Progenitor cell of endocrine pancreas (in vitro differentiated cells): ENCODE measurements at places on chromosomes 2 and 18.

DNA sequence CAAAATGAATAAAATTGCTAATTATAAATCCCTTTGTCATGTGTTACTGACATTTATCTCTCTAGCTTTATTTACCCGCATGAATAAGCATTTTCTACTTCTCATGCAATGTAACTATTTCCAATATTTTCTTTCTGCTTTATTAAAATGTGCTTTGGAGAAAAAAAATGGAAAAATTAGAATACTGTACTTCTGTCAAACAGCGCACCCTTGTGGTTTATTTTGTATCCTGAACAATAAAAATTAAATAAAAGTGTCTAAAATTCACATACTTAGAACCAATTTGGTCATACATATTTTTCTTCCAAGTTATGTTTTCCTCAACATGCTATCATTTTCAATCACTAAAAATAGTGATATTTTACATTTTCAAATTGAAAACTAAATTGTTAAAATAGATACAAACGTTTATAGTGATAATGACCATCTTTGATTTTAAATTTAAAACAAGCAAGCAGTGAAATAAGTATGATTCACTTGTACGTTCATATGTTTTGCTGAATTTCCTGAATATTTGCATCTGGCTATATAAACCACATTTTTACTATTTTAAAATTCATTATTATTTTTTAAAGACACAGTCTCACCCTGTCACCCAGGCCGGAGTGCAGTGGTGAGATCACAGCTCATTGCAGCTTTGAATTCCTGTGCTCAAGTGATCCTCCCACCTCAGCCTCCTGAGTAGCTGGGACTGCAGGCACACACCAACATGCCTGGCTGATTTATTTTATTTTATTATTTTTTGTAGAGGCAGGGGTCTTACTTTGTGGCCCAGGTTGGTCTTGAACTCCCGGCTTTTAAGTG, 95.9 kb upstream of the GRB14 start:
- DNase-seq, result no peak

GRCh38 chr2:85502720-85503119, 36.2 kb upstream of the MAT2A start:
- DNase-seq, result no peak

GRCh38 chr18:74652392-74652988, 54.8 kb downstream of the ZNF407 start:
- DNase-seq, result no peak

DNA sequence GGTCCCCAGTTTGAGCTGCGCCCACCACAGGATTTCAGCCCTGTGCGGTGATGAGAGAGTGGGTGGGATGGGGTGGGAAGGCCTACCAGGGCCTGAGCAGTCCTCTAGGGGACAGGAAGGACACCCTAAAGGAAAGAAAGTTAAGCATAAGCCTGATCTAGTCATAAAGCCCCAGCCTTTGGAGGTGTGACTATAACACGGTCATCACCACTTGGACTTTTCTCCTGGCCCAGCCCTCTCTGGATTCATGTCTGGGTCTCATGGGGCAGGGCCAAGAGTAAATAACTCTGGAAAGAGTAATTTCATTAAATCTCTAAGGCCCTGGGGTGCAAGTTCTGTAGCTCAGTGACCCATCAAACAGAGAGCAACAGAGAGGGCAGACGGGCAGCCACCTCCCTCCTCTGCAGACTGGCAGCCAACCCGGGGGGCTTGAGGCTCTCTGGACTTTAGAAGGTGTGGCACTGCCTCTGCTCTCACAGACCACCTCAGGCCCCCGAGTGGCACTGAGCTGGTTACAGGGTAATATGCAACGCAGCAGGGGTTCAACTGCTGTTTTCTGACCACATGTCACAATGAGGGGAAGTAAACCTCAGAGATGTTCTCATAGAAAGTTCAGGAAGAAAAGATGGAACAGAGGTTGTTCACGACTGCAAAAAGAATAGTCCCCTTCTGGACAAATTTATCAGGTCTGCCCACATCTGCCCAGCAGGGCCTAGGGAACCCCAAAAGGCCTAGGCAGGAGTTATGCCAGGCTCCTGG, 41.5 kb downstream of the TGFA start:
- DNase-seq, result no peak

DNA sequence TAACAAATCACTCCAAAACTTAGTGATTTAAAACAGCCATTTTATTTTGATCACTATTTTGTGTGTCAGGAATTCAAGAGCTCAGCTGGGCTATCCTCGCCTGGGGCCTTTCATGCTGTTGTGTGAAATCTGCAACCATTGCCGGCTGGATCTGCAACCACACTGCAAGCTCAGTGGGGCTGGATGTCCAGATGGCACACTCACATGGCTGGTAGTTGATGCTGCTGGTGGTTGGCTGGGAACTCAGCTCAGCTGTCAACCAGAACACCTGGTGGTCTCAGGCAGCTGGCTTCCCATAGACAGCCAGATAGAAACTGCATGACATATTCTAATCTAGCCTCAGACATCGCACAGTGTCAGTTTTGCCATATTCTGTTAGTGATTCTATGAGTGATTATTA, 30.6 kb upstream of the AP1S3 start:
- no peak for DNase-seq

DNA sequence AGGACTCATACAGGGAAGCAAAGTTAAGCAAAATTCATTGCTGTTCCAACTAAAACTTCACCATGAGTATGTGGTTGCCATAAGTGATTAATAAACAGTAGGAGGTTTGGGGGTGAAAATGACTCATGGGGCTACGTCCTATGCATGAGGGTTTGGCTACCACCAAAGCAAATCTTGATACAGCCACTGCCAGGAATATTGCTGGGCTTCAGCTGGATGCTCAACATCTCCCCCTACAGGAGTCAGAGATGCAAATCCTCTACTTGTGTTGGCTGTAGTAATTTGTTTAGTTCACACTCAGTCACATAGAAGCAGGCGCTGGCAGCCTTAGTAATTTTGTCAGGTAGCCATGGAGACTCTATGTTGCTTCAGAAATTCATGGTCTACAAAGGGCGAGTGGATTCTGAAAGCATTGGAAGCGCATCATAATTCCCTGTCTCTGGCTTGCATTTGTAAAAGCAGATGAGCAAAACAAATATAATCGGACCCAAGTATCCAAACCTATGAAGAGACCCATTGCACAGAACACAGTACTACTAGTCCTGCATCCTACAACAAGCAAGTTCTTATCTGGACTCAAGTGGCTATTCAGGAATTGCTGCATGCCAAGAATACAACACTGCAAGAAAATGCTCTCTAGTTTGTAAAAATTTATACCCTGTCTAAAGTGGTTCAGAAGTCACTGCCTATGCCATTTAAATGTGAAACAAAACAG, 76.0 kb downstream of the CD28 start:
- DNase-seq, result peak; percentile 20

DNA sequence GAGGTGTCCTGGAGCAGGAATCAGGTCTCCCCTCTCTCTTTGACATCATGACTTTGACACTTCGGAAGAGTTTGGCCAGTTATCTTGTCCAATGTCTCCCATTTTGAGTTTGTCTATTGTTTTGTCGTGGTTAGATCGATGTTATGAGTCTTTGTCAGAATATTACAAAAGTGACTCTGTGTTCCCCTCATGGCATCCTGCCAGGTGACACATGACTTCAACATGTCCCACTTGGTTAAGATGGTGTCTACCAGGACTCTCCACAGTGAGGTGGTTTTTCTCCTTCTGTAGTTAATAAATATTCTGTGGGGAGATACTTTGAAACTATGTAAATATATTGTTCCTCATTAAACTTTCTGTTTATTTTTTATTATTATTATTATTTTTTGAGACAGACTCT, 76.6 kb upstream of the BZW1 start:
- no peak for DNase-seq

DNA sequence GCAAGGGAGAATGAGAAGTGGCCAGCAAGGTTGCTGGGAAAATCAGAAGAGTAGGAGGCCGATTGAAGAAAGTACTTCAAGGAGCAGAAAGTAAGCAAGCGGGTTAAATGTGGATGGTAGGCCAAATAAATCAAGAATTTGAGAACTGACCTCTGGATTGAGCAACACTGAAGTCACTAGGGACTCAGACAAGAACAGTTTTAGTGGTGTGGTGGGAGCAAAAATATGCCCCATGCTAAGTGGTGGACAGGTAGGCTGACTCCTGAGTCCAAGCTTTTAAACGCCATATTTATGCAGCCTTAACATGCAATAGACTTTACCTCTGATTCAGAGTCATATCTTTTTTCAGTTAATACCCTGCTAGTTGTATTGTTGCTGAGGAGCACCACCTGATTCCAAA, 4.5 kb downstream of the TRABD2A start:
- DNase-seq, result no peak

DNA sequence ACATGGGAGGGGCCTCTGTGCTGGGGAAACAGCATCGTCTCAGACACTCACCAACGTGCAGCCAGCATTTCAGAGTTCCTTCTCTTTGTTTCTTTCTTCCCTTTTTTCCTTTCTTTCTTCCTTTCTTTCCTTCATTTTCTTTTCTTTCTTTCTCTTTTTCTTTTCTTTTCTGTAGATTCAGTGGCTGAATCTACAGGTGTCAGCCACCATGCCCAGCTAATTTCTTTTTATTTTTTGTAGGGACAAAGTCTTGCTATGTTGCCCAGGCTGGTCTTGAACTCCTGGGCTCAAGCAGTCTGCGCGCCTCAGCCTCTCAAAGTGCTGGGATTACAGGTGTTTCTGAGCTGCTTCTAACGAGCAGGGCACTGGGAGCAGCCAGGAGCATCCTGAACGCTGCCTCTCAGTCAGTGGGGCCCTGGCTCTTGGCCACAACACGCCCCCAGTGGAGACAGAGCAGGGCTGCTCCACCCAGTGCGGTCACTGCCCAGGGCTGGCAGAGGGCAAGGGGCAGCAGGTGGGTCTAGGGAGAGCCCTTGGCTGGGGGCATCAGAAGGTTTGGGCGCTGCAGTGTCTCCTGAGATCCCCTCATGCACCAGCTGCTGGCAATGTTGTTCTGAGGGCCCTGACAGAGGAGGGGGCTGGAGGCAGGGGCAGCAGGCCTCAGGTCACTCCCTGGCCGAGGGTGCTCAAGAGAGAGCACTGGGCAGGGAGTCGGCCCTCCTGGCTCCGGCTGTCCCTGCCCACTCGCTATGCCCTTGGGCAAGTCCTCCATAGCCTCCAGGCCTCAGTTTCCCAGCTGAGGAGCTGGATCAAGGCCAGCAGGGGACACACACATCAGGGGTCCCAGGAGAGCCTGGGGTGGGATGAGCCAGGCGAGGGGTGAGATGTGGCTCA, 4.7 kb upstream of the KLHL30 start:
- DNase-seq, result no peak

GRCh38 chr2:240564561-240565332, 3.5 kb upstream of the RNPEPL1 start:
- no peak for DNase-seq

DNA sequence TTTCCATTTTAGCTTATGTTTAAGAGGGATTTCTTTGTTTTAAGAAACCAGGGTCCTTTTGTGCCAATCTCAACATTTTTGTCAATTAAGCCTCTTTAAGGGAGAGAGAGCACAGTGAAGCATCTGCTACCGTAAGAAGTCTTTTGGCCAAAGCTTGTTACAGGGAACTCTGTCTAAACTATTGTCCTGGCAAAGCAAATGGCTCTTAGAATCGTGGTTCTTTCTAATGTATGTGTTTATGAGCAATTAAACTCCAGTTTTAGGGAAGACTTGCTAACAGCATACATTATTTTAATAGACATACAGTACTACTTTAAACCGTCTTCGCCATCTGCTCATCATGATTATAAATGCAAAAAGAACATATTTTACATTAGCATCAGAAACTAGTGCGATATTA, 202.1 kb downstream of the CDCA7 start:
- DNase-seq, result no peak

DNA sequence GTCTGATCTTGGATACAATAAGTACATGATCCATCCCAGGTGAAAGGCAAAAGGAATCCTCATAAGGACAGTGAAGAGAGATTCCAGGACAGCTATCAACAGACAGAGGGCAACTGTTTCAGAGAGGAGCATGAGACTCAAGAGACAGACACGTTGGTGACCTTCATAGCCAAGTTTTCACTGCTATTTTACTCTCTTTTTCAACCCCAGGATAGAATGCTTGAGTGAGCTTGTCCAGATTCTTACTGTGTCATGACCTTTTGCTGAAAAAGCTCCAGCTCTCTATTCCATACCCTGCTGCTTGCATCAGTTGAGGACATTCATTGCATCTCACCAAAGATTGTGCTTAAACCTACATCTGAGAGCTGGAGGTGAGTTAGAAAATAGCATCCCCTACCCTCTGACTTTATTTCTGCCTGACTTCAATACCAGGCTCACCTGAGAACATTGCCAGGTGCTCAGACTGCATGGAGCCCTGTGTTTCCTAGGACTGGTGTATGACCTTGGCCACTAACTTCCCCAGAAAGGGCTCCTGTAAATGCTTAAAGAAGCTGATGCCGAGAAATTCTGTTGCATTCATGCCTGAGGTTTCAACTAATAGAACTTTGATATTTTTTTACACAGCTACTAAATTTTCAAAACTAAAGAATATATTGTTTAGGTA, 70.4 kb upstream of the TMEM17 start:
- no peak for DNase-seq

GRCh38 chr2:20225294-20226151, 593 bp upstream of the SDC1 start:
- DNase-seq, result peak; percentile 71

DNA sequence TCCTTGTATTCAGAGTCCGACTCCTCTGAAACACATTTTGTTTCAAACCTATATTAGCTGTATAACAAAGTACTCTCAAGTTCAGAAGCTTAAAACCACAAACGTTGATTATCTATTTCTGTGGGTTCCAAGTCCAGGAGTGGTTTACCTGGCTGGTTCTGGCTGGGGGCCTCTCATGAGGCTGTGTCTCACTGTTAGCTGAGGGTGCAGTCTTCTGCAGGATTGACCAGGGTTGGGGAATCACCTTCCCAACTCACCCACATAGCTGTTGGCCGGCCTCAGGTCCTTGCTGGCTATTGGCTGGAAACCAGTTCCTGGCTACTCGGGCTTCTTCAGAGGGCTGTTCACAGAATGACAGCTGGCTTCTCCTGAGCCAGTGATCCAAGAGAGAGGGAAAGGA, 18.0 kb upstream of the ATIC start:
- DNase-seq, result no peak

- DNase-seq, result no peak
These were observed 267.7 kb downstream of the PRKCE start for GRCh38 chr2:45919160-45919650.

- DNase-seq, result no peak
These were observed 21.1 kb downstream of the PCARE start for GRCh38 chr2:29053223-29053622.
